ENCODE measurements at places on chromosomes 6 and 20.

DNA sequence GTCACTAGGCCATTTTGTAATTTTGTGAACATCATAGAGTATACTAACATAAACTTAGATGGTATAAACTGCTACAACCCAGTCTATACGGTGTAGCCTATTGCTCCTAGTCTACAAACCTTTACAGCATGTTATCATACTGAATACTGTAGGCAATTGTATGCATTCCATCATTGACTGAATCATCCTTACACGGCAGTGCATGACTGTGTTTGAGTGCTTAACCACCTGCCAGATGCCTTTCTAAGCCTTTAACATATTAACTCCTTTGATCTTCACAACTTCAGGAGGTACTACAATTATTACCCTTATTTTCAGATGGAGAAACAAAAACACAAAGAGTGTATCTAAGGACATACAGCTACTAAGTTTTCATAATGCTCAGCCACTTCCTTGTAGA, 14.0 kb downstream of the DPPA5 start:
- DNase-seq: no peak

- no peak for DNase-seq
Observed at GRCh38 chr6:70164556-70164955, 138.3 kb downstream of the COL9A1 start.

- DNase-seq: no peak
Observed at GRCh38 chr20:33914919-33915318, 78.8 kb upstream of the RALY start.

DNA sequence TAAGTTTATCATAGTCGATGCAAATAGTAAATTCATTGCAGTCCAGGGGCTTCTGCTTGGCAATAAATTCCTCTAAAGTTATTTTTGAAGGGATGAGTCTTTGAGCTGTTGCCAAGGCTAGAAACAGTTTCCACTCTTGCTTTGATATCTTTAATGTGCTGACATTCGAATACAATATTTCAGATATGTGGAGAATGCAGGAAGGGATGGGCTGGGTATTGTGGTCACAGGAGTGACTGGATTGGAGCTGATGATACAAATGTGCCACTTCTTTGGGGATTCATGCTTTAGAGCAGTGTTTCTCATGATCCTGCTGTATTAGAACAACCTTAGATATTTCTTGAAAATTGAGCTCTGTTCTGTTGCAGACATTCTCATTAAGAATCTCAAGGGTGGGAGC, 139.0 kb downstream of the PRDM13 start:
- no peak for DNase-seq

DNA sequence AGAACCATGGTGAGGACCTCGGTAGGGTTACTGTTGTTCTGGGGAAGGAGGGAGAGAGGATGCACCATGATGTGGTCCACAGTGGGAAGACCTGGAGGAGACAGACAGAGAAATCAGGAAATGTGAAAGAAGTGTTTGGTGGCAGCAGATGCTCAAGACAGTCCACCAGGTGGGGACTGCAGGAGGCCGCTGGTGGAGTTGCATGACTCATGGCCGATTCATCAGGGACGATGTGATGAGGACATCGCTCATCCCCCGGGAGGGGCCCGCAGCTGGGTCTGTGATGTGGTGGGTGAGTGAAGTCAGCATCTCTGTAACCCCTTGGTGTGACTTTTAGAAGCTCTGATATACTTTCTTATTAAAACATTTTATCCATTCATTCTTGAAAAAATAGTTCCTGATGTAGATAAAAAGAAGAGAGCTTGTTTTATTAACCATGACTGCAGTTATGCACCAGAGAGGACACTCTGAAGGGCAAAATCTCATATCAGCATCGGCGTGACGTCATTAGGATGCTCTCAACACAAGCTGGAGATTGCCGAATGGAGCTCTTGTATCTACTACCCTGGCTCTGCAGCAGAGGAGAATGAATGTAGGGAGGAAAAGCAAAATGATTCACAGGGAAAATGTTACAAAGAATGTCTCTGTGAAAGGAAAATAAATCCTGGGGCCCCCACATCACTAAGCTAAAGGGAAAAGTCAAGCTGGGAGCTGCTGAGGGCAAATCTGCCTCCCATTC, 71.2 kb downstream of the RAMACL start:
- DNase-seq: no peak

- DNase-seq: no peak
Observed at GRCh38 chr20:6525447-6526303, 241.8 kb upstream of the BMP2 start.

DNA sequence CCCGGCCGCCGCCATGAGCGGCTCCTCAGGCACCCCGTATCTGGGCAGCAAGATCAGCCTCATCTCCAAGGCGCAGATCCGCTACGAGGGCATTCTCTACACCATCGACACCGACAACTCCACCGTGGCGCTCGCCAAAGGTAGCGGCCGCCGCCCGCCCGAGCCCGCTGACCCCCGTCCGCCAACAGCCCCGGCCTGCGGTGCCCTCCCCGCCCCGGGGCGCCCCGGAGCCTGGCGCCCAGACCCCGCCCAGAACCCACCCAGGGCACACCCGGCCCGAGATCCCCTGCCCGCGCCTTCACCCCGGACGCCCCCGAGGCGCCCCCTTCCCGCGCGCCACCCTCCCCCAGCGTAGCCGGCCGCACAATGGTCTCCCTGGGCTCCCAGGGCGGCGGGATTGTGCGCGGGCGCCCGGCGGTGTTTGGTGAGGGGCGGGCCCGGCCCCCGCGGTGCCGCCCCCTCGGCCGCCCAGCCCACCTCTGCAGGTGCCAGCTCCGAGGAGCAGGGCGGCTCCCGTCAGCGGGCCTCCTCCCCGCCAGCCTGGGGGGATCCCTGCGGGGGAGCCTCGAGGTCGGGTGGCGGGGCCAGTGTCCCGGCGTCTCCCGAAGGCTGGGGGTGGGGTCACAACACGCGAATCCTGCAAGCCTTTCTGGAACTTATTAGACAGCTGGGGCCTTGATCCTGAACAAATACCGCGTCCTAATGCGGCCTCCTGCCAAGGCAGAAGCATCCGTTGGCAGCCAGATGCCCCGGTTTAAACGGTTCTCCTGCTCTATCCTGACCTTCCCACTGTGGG, 577 bp downstream of the LSM14B start:
- DNase-seq: peak; percentile 3

GRCh38 chr6:30002871-30003270, 58.2 kb upstream of the POLR1H start:
- DNase-seq: no peak

- DNase-seq: no peak
Observed at GRCh38 chr6:85675030-85675819, 32.5 kb upstream of the SYNCRIP start.

- no peak for DNase-seq
Observed at GRCh38 chr20:9375221-9375681, 139.1 kb upstream of the LAMP5 start.

GRCh38 chr6:68186870-68187269, 448.2 kb upstream of the ADGRB3 start:
- DNase-seq: no peak

- no peak for DNase-seq
Observed at GRCh38 chr20:51411870-51412269, 130.6 kb downstream of the NFATC2 start.

GRCh38 chr6:4844108-4844507, 67.9 kb downstream of the CDYL start:
- no peak for DNase-seq

DNA sequence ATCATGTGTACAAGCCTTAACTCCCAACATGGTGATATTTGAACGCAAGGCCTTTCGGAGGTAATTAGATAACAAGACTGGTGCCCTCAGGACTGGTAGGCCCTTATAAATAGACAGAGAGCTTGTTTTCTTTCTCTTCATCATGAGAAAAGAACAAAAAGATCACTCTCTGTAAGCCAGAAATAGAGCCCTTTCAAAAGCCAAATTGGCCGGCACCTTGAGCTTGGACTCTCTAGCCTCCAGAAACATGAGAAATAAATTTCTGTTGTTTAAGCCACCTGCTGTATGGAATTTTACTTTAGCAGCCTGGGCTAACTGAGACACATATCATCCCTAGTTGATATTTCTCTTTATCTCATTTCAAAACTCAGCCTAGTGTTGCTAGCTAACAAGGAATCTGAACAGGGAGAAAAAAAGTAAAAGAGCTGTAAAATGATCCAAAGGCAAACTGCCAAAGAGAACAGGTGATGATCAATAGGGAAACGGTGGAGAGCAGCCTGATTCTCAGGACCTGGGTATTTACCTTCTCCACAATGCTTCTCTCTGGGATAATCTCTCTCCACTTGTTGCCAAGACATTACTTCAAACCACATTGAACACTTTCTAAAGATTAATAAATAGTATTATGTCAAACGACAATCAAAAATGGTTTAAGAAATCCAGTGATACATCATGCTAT, 6.1 kb downstream of the COL21A1 start:
- DNase-seq: no peak

- DNase-seq: no peak
Observed at GRCh38 chr6:16821834-16822264, 60.6 kb upstream of the ATXN1 start.

- no peak for DNase-seq
Observed at GRCh38 chr6:14596410-14596809, 478.8 kb downstream of the CD83 start.

DNA sequence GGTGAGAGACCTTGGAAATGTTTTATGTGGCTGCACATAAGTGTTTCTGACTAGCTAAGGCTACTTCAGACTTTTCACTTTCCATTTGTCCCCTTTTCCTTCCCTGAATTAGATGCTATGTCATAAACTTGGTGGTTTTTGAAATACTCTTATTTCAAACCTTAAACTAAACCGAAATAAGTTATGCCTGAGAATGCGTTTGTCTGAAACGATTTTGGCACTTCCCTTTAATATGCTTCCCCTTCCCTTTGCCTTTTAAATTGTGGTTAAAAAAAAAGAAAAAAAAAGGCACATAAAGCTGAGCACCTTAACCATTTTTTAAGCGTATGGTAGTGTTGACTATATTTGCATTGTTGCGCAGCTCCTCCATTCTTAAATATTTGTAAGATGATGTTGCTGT, 14.3 kb downstream of the ZNF451 start:
- no peak for DNase-seq

DNA sequence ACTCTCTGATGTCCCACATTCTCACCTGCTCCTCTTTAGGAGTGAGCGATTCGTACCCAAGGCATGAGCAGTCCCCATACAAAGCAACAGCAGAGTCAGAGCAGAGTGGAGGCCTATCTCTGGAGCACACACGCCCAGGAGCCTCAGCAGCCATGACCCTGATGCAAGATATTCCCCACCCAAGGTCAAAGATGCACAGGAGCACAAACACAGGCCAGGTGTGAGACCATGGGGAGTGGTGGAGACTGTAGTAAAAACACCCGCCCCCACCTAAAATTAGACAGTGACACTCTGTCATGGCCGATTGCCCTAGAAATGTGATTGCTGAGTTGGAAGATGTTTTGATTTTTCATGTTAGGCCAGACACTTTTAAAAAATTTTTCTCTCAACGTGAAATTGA, 21.4 kb downstream of the RRBP1 start:
- DNase-seq: no peak

DNA sequence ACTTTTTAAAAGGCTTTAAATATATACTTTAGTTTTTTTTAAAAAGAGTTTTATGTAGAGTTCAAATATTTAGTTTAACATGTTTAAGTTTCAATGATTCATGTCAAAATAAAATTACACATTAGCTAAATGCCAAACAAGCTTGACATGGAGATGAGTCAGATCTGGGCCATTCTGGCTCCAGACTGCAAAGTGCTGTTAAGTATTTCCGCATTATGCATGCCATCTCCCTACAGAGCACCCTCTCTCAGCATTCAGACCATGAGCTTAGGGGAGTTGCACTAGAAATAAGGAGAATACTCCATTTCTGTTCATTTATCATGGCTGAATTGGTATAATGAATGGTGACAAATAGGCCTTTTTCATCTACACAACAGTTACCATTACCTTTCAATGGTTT, 21.5 kb upstream of the HS3ST5 start:
- no peak for DNase-seq

Data from NCI-H524 treated with DMSO at 0.1 percent for 48 hours (cell line).